ENCODE measurements at places on chromosomes 1 and 21.

DNA sequence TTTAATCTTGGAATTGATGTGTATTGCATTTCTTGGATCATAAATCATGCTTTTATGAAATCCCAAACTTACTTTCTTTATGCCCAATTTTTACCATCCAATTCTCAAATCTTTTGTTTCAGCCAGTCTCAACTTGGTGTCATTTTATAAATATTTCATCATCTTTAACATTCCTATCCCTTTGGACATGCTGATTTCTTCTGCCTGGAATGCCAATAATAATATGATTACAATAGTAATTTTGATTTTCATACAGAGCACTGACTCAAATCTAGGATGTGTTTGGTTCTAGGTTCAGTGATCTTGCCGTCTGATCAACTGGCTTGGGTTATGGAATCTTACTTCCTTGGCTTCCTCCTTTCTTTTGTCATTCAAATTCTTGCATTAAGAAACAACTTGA lies 12.8 kb downstream of the RRP15 start:
- no peak for DNase-seq

DNA sequence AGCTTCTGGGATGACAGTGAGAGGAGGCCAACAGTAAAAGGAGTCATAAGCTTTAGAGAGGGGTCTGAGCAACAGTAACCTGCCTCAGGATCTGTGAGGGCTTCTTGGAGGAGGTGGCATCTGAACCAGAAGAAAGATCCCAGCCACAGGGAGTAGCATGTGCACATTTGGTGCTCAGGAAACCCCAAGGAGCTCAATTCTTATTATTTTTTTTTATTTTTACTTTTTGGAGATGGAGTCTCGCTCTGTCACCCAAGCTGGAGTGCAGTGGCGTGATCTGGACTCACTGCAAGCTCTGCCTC lies 4.7 kb downstream of the THEMIS2 start:
- no peak for DNase-seq

DNA sequence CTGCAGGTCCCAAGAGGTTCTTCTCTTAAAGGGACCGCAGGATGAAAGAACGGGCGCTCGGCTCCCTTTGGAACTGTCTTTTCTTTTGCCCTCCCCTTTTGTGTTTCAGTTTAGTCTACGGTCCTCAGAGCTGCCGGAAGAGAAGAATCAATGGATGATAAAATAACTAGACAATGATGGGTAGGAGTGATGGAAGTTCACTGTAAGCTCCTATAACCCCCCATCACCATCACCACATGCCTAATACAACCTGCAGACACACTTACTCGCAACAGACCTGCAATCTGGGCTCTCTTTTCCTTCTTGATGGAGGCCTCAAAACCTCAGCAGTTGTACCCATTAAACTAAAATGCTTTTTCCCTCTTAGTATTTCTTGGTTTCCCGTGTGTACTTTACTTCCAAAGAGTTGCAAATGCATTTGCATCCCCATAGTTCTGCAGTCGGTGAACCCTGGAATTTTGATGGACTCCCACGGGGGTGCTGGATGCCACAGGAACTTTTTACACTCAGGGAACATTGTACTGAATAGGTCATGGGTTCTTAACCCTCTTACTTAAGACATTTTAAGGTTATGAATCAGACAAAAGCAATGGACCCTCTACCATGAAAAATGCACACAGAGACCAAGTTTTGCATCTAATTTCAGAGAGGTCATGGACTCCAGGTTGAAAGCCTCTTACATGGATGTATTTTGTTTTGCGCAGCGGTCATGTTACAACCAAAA lies 633 bp upstream of the RFX5 start:
- no peak for DNase-seq

- no peak for DNase-seq
Measured at GRCh38 chr1:110604586-110605148, 1.5 kb downstream of the KCNA2 start.

GRCh38 chr1:151534662-151535278 lies 5.3 kb upstream of the TUFT1 start:
- no peak for DNase-seq

GRCh38 chr21:44513389-44514217 lies 26.4 kb downstream of the KRTAP10-1 start:
- no peak for DNase-seq

DNA sequence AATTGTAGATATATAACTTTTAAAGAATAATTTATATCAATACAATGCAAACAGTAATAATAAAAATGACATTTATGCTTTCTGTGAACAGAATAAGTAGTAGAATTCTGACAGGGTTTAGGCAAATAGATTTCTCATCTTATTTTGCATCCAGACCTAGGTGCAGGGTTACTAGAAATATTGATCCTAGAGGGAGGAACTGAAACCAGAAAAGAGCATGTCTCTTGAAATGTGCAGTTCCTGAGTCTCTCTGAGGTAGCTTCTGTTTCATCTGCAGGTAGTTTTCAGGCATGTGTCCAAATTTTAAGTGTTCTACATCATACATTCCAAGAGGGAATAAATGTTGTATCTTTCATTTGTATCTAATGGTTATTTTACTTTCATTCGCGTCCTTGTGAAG lies 631.9 kb upstream of the ADGRL4 start:
- DNase-seq, result no peak

- no peak for DNase-seq
Measured at GRCh38 chr1:227889863-227890405, 57.8 kb downstream of the WNT9A start.

DNA sequence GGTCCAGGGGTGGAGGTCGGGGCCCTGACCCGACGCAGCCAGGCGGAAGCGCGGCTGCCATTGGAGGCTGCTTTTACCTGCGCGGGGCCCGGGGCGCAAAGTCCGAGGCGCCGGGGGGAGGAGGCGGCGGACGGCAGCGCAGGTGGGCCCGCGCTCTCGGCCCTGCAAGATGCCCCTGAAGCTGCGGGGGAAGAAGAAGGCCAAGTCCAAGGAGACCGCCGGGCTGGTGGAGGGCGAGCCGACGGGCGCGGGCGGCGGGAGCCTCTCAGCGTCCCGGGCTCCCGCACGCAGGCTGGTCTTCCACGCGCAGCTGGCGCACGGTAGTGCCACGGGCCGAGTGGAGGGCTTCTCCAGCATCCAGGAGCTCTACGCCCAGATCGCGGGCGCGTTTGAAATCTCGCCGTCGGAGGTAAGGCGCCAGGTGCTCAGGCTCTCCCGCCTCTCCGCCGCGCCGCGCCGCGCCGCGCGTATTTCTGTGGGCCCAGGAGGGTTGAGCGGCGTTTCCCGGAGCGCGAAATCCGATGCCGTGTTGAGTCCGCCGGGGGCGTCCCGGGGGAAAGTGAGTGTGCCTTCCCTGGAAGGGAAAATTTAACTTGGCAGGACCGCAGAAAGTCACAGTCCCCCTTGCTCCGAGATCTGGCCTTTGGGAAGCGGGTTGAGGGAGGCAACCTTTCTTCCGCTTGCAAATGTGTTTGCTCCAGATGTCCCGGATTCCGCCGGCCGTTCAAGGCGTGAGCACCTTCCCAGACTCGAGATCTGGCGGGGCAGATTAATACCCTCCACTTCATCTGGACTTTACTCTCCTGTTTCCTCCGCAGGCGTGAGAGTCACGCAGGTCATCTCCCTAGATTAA lies at the start of gene GIPC2:
TSS of gene GIPC2 (plus strand) at position 41 of the 853 bp plus-strand sequence. CDS start at position 170, 129 bp downstream.
- DNase-seq, result no peak

All from fibroblast of skin of left biceps (primary cell).